ENCODE measurements at places on chromosomes 7 and 10.

- DNase-seq: no peak
Observed at GRCh38 chr7:555551-556160, 36.0 kb upstream of the PDGFA start.

GRCh38 chr7:2483494-2483893 is 7.3 kb upstream of the GRIFIN start:
- DNase-seq: no peak

DNA sequence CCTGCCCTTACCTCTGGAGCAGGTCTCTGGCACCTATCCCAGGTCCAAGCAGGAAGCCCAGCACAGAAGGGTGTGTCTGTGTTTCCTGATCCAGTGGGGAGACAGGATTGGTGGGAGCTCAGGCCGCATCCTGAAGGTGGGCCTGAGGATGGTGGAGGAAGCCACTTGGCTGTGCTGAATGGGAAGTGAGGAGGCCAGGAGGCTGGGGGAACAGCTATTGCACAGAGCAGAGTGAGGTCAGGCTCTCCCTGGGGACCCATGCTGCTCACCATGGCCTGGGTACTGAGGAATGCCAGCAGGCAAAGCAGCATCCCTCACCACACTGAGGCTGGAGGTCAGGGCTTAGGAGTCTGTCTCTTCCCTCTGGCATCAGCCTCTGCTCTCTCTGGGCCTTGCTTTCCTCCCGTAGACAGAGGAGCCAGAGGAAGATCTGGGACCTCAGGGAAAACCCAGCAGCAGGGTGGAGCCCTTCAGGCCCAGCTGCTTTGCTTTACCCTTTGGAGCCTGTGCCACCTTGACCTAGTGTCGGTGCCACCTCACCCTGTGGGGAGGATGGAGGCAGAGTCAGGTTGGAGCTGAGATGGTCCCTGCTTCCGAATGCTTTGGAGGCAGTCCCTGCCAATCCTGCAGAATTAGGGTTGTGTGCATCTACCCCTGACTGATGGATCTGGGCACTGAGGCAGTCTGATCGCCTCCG is 39.0 kb downstream of the CDH23 start:
- DNase-seq: no peak

DNA sequence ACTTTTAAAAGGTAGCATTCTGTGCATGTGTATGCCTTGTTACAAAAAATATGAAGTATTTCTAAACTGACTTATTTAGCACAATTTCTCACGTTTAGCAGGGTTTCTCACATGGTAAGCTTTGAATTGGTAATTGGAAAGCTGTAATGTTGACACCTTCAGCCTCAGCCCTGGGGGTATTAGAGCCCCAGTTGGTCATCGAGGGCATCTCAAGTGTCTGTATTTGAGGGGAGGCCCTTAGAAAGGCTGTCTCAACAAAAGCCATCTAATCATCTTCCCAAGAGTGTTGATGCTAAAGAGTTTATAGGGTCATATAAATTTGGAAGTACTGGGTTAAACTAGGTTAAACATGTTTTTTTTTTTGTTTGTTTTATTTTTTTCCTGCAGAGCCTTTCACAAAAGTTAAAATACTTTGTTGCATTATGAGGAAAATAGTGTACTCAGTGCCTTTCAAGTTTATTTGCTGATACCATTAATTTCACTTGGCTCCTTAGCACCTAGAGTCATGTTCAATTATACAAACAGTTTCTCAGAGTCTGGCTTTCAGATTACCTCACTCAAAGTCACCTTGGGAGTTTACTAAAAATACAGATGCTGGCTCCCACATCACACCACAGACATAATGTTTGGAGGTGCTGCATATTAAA is 134.0 kb downstream of the CD36 start:
- DNase-seq: no peak

GRCh38 chr10:63396133-63396761 is 69.5 kb downstream of the JMJD1C start:
- no peak for DNase-seq

GRCh38 chr10:77527839-77528238 is 109.8 kb downstream of the KCNMA1 start:
- DNase-seq: no peak

- no peak for DNase-seq
Observed at GRCh38 chr10:1434202-1434601, 303.1 kb downstream of the ADARB2 start.

- no peak for DNase-seq
Observed at GRCh38 chr10:62805231-62806099, 945 bp downstream of the ADO start.

DNA sequence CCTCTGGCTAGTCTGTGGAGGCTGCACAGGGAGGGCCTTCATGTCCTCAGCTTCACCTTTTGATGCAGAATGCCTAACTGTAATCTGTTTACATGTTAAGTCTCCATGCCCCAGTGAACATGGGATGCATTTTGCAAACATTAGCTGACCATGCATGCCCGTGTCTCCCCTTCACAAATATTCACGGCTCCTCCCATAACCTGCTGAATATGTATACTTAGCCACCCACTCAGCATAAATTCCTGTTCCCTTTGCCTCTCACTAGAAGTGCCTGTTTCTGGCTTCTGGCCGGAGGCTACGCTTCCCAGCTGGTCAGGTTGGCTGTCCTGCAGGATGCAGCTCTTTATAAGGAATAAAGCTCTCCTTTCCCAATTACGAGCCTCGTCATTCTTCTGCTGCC is 552.7 kb downstream of the DNAJB6 start:
- DNase-seq: no peak

GRCh38 chr10:43585046-43585445 is 10.6 kb upstream of the ZNF239 start:
- no peak for DNase-seq

DNA sequence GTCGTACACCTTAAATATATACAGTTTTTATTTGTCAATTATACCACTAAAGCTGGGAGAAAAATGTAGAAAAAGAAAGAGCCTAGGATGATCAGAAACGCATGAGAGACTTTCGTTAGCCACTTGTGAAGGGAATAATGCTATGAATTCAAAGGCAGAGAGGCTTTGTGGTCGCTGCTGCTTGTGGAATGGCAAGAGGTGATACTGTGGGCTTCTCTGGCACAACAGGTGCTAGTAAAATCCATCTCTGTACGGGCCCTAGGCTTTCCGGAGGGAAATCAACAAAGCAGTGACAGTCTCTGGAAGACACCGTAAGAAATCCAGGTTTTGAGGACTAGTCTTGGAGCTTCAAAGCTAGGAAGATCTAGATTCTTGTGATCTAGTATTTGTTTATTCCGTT is 52.6 kb downstream of the LRRC72 start:
- DNase-seq: no peak

DNA sequence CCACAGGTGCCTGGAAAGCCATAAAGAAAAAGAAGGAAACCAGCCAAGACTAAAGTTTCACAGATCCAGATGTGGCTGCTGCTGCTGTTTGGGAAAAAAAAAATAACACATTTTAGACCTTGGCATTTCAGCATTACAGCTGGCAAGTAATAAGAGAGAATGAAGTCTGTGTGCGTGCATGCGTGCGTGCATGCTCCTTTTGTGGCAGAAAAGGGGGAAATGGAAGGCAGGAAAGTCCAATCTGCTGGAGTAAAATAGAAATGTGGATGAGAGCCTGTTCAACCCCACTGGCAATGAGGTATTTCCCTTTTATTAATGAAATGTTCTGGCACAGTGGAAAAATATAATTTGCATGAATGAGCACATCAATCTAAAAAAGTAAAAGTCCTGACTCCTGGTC is 137.0 kb upstream of the SEMA3A start:
- DNase-seq: no peak

DNA sequence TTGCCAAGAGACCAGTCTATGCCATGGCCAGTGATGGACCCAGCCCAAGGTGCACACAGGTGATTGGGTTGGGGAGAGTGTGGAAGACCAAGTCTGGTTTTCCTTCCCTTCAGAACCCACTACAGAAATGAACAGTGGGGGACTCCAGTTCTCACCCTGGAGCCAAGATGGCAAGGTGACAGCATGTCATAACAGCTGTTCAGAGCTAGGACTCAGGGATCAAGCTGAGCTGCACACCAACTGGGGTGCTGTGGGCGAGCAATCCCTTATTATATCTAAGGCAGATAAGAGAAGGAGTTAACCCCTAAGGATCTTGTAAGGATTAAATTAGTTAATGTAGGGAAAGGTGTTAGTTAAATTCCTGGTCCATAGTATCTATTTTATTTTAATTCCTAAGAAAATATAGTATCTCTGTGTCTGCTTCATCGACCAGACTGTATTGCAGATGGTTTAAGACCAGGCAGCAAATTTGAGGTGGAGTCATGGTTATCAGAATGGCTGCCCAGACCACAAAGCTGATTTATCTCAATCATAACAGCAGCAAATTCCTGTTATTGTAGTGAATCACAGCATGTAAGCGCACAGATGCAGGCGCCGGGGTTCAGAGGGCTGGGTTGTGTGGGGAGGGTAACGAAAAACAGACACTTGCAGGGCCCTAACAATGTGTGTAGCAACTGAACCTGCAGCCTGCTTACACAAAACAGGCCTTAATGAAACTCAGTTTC is 208.7 kb upstream of the ZNF32 start:
- no peak for DNase-seq

- DNase-seq: no peak
Observed at GRCh38 chr10:103244666-103245271, 918 bp upstream of the RPEL1 start.

- no peak for DNase-seq
Observed at GRCh38 chr7:94971051-94971867, 63.9 kb downstream of the PPP1R9A start.

DNA sequence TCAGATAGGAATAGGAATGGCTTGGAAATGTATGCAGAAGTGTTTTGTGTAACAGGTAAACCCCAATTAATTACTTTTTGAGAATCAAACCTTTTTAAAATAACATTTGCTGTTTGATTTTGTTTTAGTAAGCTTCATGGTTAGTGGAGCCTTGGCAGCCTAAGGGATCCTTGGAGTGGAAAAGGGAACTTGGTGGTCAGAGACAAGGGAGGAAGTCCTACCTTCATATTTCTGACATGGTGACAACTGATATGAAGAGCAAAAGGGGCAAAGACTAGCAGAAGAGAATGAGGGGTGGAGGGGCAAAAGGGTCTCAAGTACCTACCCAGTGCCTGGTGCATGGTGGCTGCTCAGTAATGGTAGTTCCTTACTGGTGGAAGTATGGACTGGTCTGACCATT is 32.3 kb downstream of the AHCYL2 start:
- DNase-seq: no peak

DNA sequence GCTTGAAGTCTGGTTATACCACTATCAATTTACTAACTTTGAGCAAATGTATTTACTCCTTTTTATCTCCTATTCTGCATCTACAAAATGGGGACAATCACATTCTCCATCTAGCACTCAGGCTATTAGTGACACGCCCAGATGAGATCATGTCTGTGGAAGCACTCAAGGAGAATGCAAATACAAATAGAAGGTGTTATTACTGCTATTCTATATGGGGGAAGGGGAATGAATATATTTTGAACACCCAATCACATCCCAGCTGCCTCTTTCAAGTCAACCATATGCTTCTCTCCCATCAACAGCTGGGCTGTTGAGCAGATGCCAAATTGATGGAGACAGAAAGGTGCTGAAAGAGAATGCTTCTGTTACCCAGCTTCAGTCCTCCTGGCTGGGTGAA is 23.5 kb downstream of the SGMS1 start:
- no peak for DNase-seq

DNA sequence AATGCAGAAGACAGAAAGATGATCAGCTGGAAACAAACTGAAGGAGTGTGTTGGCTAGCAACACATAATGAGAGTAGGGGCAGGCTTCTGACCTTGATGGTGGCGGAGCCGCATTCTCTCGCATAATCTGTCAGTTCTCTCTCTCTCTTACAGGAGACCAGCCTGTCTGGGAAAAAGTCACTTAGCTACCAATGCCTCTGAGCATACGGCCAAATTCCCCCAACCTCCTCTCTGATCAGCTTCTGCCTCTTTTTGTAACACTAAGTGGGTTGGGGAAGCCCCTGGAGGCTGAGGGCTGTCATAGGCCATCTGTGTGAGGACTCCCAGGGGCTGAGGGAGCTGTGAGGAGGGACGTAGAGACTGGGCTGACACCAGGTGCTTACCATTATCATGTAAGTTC is 104.6 kb downstream of the HIPK2 start:
- DNase-seq: no peak

GRCh38 chr10:91796331-91797047 is 1.7 kb upstream of the TNKS2 start:
- DNase-seq: no peak

DNA sequence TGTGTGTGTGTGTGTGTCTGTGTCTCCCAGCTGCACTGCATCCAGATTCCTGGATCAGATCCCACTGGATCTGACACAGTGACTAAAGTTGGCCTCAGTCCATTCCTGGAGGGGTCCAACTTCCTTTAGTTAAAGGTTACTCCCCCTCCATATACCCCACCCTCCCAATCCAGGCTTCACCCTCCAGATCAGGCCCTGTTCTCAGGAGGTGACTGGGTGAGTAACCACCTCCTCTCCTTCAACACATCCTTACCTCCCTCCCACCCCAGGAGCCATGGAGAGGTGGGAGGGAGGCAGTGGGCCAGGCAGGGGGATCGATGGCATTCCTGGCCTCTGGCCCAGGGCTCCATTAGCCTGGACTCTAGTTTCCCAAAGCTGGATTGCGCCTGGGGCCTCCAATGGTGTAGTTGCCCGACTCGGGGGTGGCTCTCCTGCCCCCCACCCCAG is 11.3 kb downstream of the KCNIP2 start:
- DNase-seq: no peak

GRCh38 chr7:8146106-8146787 is 115.7 kb downstream of the ICA1 start:
- DNase-seq: no peak

DNA sequence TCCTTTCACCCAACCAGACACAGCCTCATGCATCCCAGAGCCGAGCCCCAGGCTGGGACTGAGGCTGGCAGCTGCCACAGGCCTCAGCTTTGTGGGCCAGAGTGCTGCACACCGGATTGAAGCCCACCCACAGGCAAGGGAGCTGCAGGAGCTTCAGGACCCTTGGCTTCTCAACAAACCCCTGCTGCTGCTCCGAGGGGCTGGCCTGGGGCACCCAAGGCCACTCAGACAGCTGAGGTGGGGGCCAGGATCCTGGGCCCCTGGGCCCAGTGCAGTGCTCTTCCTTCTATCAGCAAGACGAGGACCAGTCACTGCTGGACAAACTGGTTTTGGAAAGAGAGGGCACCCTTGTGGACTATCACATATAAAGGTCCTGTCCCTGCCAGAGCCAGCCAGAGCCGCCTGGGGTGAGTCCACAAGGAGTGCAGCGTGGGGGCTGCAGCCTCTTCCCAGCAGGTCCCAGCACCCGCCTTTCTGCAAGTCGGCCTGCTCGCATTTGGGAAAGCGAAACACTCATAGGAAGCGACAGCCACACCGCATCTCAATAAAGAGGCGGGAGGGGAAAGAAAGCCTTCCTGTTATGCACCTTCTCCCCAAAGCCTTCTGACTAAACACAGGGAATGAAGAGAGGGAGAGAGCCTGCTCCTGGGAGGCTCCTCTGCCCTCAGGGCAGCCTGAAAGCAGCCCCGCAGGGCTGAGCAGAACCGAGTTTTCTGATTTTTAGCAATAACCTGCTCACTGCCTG is 9.5 kb upstream of the TCERG1L start:
- DNase-seq: no peak

DNA sequence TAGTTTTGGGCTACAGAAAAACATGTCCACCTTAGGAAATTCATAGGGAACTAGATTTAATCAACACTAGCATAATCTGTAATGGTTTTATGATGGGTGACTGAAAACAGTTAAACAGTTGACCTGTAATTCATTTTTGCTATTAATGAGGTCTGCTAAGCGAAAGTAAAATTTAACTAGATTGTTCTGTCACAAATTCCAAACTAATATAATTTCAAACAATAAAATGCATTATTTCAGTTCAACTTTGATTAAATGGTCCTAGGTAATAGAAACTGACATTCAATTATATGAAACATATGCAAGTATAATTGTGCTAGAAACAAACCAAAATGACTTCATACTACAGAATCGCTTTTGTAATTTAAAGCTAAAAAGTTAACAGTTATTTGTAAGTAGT is 6.9 kb downstream of the NOC3L start:
- no peak for DNase-seq

Data from SK-N-MC (cell line).